CD4-positive, alpha-beta T cell treated with Interleukin-15 for 4 hours (primary cell): ENCODE measurements at places on chromosomes 11 and 22.

DNA sequence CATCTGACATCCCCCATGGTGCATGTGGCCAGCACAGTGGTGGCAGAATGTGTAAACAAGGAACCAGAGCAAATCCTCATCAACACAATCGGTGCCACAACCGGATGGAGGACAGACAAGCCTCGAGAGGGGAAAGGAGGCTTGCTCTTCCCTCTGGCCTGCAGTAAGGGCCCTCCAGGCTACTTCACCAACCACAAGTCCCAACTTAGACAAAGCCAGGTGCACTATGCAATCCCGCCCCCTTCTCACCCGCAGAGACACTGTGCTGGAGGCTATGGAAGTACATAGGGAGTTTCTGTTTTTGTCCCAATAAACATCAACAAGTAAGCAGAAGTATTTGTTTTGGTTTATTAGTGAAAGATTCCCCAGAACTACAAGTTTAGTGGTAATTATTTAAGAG lies 54.3 kb downstream of the SPATA19 start:
- no peak for DNase-seq

GRCh38 chr11:57751676-57752253 lies at the start of gene BTBD18:
Gene BTBD18 (minus strand): TSS chr11:57751819. CDS start chr11:57751188, 631 bp downstream.
- no peak for DNase-seq

DNA sequence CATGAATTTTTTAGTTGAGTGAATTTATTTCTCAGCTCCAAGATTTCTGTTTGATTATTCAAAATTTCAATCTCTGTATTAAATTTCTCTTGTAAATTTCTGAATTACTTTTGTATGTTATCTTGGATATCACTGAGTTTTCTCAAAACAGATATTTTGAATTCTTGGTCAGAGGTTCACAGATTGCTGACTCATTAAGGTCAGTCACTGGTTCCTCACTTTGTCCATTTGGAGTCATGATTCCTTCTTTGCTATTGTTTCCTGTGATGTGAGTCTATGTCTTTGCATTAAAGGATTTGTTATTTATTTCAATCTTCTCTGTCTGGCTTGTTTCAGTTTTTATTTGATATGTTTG lies 10.2 kb upstream of the IL17RA start:
- DNase-seq, result no peak

- DNase-seq, result no peak
These were observed 61.4 kb downstream of the EFCAB6 start for GRCh38 chr22:43750751-43751150.

DNA sequence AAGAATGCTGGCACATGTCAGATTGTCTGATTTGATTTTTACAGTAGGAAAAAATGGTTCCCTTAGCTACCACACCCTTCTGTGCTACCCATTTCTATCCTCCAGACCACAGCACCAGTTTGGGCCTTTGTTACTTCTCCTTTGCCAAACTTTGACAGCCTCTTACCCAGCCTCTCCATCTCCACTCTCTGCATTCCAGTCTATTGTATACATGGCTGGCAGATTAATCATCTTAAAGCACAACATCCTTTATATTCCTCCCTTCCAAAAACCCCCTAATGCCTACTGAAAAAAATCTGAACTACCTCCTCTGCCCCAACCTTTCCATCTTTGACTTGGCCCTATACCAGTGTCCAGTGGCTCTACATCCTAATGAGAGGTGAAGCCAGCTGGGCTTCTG lies 10.8 kb upstream of the PANX1 start:
- no peak for DNase-seq

DNA sequence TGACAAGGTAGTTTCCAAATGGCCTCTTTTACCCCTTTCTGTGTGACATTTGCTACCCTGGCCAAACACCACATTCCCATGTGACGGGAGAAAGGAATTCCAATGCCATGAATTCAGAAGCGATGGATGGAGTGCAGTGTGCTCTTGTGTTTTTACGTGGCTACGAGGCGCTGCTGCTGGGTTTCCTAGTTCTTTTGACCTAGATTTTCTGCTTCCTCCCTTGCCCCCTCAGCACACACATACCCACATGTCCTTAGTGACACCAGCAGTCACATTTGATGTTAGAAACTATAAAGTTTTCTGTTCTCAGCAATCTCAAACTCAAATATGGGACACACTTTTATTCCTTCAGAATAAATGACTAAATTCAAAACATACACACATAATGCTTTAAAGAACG lies 7.8 kb upstream of the TMA7B start:
- no peak for DNase-seq

- no peak for DNase-seq
These were observed 64.2 kb upstream of the BLID start for GRCh38 chr11:122179961-122180834.

DNA sequence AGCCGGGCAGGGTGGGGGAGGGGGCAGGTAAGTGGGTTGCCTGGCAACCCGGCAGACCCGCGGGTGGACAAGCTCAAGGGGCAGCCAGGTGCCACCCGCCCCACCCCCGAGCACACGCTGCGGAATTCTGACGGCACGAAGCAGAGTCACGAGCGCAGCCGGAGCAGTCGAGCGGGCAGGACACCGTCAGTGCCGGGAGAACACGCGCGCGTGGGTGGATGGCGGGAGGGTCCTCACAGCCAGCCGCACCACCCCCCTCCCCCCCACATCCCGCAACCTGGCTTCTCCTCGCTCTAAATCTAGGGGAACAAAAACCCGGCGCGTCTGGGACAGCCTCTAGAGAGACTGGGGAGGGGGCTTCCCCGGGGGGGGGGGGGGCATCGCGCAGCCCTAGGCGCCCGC lies 133.1 kb upstream of the HSD17B12 start:
- DNase-seq, result no peak

DNA sequence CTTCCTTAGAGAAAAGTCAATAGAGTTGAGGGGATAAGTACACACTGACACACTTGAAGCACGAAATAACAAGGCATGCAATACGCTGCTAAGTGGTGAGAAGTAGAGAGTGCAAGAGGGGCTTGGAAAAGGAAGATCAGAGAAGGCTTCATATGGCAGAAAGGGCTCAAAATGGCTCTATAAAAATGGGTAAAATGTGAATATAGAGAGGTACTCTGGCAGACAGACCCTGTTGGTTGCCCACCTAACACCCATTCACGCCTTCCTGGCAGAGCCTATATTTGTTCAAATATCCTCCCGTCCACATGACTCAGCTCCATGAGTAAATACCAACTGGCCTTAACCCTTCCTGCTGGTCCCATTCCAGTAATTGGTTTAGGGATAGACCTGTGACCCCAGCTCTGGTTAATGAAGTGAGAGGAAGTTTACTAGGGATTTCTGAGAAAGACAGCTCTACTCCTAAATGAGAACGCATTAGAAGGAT lies 38.9 kb upstream of the CCDC34 start:
- no peak for DNase-seq

GRCh38 chr11:8232849-8233606 lies 30.6 kb downstream of the LMO1 start:
- no peak for DNase-seq

GRCh38 chr11:106386519-106386918 lies 309.1 kb downstream of the AASDHPPT start:
- DNase-seq, result no peak

- DNase-seq, result no peak
These were observed 176.5 kb downstream of the TRPC6 start for GRCh38 chr11:101407324-101407723.

DNA sequence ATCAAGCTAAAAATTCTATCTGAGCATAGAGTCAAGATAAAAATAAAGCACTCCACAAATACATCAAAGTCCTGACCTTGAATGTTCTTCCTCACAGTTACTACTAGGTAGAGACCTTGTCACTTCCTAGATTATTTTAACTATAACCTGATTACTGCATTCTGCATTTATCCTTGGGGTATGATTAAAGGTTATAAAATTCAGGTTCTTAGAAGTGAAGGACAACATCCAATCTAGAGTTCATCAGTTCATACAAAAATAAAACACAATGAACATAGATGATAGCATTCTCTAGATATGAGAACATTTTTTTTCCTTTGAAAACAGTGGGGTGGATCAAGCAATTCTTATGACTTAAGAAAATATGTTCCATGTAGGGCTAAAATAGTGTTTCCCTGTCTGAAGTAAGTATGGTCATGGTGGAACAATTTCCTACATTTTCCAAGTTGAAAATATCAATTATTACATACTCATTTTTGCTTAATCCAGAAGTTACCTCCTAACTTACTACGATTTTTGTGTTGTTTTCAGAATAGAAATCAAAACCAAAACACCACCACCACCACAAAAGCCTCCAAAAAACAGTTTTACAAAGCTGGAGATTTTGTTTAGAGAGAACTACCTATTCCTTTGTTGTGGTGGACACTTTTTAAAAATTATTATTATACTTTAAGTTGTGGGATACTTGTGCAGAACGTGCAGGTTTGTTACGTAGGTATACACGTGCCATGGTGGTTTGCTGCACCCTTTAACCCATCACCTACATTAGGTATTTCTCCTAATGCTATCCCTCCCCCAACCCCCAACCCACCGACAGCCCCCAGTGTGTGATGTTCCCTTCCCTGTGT lies 112.0 kb upstream of the DDI1 start:
- no peak for DNase-seq

GRCh38 chr11:91199866-91200265 lies 977.0 kb upstream of the CHORDC1 start:
- DNase-seq, result no peak

- DNase-seq, result peak; percentile 77
These were observed at the start of gene UBE2L3 for GRCh38 chr22:21567456-21568346. Gene UBE2L3 (plus strand): TSS chr22:21567714. CDS start chr22:21567745, 31 bp downstream.

- DNase-seq, result no peak
These were observed 15.9 kb downstream of the TTLL12 start for GRCh38 chr22:43171019-43171491.

DNA sequence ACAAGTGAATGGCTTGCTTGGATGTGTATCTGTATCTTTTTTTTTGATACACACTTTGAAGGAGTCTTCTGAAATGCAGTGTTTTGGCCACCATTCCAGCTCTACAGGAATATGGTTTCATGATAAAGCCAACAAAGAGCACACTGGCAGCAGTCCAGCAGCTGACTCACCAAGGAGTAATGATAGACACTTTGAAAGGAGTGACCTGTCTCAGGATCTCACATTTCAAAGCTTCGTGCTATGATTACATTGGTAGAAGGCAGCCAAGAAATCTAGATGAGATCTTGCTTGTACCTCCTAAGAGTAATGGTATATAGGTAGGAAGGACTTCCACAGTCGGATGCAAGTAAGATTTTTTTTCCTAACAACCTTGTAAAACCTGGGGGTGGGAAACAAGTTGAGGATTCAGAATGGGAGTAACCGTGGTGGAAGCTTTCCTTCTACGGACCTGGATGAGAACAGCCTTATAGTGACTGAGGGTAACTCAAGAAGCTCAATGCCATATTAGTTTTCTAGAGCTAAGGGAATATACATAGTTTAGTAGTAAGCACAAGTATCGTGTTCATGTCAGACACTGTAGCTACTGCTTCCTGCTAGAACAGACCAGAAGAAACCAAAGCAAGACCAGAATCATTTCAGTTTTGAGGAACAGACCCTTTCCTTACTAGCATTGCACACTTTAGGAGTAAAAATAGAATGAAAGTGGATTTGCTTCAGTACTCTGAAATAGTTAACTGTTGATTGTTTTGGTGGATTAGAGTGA lies 25.0 kb downstream of the MTMR3 start:
- DNase-seq, result peak; percentile 19
